Tibial artery (tissue), 4 donors: ENCODE measurements at places on chromosomes 4 and X.

GRCh38 chr4:61665649-61666048, 465.5 kb downstream of the ADGRL3 start:
- DNase-seq, result no peak

GRCh38 chrX:143633461-143634308, 2.2 kb downstream of the SLITRK4 start:
- no peak for DNase-seq

DNA sequence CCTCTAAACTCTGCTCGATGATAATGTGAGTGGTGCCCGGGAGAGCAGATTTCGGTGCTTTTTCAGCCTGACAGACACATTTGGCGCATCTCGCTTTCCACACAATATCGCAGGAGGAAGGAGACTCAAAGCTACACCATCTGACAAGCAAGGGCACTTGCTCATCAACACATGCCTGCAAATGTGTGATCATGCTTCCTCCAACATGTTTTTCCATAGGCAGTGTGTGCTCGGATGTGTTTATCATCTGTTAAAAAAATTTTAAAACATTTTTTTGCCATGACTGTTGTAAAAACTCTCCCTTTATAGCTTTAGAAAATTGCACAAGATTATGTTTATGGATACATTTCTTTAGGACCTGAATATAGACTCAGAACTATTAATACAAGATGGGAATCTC, 170.3 kb upstream of the PUDP start:
- no peak for DNase-seq

GRCh38 chr4:101911616-101912015, 121.1 kb downstream of the BANK1 start:
- no peak for DNase-seq

DNA sequence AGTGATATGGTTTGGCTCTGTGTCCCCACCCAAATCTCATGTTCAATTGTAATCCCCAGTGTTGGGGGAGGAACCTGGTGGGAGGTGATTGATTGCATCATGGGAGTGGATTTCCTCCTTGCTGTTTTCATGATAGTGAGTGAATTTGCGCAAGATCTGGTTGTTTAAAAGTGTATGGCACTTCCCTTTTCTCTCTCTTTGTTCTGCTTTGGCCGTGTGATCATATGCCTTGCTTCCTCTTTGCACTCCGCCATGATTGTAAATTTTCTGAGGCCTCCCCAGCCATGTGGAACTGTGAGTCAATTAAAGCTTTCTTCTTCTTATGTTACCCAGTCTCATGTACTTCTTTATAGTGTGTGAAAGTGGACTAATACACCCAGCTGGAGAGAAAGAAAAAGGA, 113.0 kb upstream of the AADAT start:
- DNase-seq, result no peak

DNA sequence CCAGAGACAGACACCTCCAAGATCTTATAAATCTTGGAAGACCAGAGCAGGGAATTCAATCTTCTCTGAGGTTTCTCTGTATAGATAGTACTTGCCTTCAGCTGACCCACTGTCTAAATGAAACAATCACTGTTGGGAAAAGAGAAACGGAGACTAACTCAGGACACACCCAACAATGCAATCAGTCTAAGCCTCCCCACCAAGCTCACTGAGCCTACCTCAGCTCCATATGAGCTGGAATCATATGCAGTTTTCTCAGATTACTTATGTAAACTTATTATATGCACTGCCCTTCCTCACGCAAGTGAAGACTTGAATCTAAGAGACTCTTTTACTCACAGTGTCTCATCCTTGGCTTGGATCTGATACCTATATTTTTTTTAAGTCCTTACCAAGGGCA, 110.5 kb downstream of the PCDH19 start:
- DNase-seq, result no peak

GRCh38 chr4:70772929-70773555, 51.3 kb downstream of the RUFY3 start:
- no peak for DNase-seq

GRCh38 chr4:6591781-6592180, 16.8 kb downstream of the MAN2B2 start:
- no peak for DNase-seq

- no peak for DNase-seq
These were observed 192.7 kb downstream of the GASK1B start for GRCh38 chr4:157980158-157980557.

DNA sequence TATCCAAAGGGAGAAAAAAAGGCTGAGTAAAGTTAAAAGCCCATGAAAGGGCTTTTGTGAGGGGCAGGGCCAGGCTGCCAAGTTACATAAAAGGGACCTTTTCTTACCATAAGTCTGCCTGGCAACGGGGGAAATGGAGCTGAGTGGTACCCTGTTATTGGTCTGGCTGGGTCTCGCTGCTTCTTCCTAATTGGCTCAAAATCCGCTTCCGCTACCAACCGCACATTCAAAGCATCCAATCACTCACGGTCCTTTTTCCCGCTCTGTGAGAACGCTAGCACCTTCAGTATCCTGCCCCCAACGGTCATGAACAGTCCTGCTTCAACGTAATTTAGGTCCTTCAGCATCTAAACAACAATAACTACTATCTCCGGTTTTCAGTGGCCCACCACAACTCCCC, 611 bp downstream of the TEX11 start:
- no peak for DNase-seq

GRCh38 chr4:152981842-152982241, 45.7 kb downstream of the FHDC1 start:
- no peak for DNase-seq

DNA sequence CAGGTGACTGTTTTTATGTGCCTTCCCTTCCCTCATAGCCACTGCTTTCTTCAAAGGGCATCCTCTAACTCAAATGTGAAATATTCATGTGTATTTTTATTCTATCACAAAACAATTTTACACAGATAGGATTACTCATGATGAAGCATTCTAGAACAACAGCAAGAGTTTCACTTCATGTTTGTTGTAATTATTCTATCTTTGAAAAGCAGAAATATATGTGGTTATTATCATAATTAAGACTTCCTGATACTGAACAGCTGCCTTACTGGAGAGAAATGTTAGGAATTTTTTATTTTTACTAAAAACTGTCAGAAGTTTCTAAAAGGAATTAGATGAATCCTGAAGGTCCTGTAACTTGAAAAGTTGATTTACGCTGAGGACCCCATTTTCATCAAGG, 229.1 kb downstream of the PALLD start:
- no peak for DNase-seq

- no peak for DNase-seq
These were observed 52.1 kb upstream of the TEX13D start for GRCh38 chrX:124280294-124280902.

GRCh38 chrX:111131572-111131971, 35.6 kb downstream of the PAK3 start:
- DNase-seq, result no peak

DNA sequence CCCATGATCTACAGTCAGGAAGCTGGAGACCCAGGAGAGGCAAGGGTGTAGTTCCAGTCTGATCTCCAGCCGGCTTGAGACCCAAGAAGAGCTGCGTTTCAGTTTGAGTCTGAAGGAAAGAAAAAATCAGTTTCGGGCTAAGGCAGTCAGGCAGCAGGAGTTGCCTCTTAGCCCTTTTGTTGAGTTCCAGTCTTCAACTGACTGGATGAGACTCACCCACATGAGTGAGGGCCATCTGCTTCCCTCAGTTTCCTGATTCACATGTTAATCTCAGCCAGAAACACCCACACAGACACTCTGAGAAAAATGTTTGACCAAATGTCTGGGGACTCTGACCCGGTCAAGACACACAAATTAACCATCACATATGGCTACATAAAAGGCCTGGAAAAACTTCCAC, 73.6 kb upstream of the ELOVL6 start:
- DNase-seq, result no peak

- DNase-seq, result no peak
These were observed 104.7 kb downstream of the MAML3 start for GRCh38 chr4:140049024-140049848.

GRCh38 chrX:13081395-13082205, 37.2 kb upstream of the FAM9C start:
- no peak for DNase-seq

DNA sequence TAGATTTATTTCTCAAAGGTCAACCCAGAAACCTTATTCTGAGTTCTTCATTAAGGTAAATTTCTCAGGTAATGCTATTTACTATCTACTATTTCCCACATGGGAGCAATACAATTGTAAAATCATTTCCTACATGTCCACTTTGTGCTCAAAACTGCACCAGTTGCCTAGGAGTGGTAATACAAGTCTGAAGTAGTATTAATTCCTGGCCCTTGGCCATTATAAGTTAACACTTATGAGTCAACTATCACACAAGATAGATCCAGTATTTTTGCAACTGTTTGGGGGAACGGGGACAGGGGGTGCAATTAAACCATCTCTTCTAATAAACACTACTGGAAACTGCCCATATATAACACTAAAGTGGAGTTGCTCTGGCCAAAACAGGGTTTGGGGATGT, 48.9 kb downstream of the ACSL4 start:
- DNase-seq, result no peak

- no peak for DNase-seq
These were observed 16.3 kb upstream of the NEUROG2 start for GRCh38 chr4:112532267-112532666.

GRCh38 chrX:18136816-18137215, 83.9 kb downstream of the BEND2 start:
- DNase-seq, result no peak

- DNase-seq, result no peak
These were observed 88.4 kb downstream of the FRMPD3 start for GRCh38 chrX:107537815-107538214.

GRCh38 chr4:54077812-54078211, 13.4 kb upstream of the CHIC2 start:
- DNase-seq, result no peak

- no peak for DNase-seq
These were observed 23.1 kb upstream of the GPR34 start for GRCh38 chrX:41665686-41666085.

DNA sequence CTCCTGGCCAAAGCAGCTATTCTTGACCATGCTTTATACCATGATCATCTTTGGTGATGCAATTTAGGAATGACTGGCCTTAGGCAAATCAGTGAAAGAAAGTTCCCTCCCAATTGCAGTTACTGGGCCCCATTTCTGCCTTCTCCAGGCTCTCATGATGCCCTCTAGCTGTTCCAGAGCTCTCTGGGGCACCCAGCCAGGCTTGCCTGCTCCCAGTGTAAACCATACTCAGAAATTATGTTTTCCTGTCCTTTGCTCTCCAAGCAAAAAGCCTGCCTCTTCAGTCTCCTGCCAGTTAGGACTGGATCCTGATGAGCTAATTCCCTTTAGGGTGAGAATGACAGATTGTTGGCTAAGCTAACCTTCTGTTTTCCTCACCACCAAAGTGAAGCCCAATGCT, 85.3 kb upstream of the RBPJ start:
- peak; percentile 80 for DNase-seq

- DNase-seq, result peak; percentile 73
These were observed 30.6 kb upstream of the SORCS2 start for GRCh38 chr4:7161721-7162214.

- DNase-seq, result no peak
These were observed 16.5 kb upstream of the ENPP6 start for GRCh38 chr4:184234155-184234554.

DNA sequence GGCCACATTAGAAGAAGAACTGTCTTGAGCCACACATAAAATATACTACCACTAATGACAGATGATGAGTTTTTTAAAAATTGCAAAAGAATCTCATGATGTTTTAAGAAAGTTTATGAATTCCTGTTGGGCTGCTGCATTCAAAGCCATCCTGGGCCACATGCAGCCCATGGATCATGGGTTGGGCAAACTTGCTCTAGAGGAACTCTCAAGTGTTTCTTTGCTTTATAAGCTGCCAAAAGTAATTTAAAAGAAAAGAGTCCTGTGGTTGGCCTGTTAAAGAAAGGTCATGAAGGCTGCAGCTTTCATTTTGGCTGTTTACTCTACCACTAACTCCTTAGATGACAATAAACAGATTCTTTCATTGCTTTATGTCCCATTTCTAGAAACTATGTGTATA, 218.2 kb downstream of the SCFD2 start:
- DNase-seq, result no peak

GRCh38 chr4:35503435-35503834, 740.9 kb downstream of the ARAP2 start:
- DNase-seq, result no peak

DNA sequence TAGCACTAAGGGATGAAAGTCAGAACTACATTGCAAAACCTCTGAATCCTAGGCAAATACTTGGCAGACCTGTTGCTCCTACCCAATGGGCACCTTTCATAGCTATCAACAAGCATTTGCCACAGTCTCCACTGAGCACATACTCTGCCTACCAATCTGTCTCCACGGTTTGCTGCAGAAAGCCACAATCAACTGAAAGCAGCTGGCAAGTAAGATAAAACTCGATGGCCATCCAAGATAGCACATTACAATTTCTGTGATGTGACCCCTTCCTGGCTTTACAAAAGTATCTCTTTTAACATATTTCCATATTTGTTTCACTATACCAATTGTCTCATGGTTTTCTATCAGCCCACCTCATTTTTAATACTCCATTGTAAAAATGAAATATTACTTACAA, 1060.5 kb upstream of the INTU start:
- DNase-seq, result no peak

- DNase-seq, result peak; percentile 76
These were observed 741 bp downstream of the SPATA18 start for GRCh38 chr4:52051615-52052474.

DNA sequence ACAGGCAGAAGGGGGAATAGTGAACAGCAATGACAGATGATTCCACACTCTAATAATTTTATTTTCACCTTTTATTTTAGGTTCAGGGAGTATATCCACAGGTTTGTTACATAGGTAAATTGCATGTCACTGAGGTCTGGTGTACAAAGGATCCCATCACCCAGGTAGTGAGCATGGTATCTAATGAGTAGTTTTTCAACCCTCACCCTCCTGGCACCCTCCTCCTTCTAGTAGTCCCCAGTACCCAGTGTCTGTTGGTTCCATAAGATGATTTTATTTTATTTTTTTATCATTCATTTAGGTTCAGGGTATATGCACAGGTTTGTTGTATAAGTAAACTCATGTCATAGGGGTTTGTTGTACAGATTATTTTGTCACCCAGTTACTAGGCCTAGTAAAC, 58.6 kb upstream of the UGT8 start:
- DNase-seq, result no peak

- DNase-seq, result peak; percentile 17
These were observed 38.2 kb downstream of the HTRA3 start for GRCh38 chr4:8307714-8308113.

GRCh38 chrX:16711219-16711811, 1.2 kb downstream of the CTPS2 start:
- DNase-seq, result no peak

DNA sequence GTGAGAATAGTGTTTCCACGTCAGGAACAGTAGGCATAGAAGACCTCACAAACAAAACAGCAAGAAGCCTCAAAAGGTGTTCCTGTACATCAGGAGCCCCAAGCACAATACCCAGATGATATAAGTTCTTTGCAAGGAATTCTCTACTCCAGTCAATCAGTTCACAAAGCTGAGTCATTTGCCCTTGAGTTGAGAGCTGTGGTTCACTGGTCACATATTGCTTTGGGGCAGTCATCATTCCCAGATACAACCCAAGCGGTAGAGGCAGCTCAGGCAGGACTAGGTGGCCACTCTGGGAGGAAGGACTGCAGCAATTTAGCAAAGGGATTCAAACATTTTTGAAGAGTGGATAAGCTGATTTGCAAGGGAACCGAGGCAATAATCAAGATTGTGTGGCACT, 551.5 kb upstream of the ZFP42 start:
- no peak for DNase-seq

GRCh38 chr4:102817021-102817605, 10.2 kb downstream of the UBE2D3 start:
- no peak for DNase-seq
